ENCODE measurements at places on chromosomes 16 and 17. TPM values are rescaled to one million over a fixed set of nuclear protein-coding genes. Genes with fewer than 3 reads are reported as not detected.

LLGL2 gene
- 20.6 TPM for total RNA-seq

ITGB4 gene
- 7.6 TPM for total RNA-seq

CCL22 gene
- total RNA-seq: not detected

TLE7 gene
- total RNA-seq: 2.4 TPM

GPR142 gene
- 0.87 TPM for total RNA-seq

HBA1 gene
- not detected for total RNA-seq

LDAF1 gene
- 131 TPM for total RNA-seq

MYH13 gene
- total RNA-seq: 0.47 TPM

GDE1 gene
- 44.1 TPM for total RNA-seq

ABCA10 gene
- total RNA-seq: 11.5 TPM

TMEM92 gene
- 0.93 TPM for total RNA-seq

KPNB1 gene
- total RNA-seq: 299 TPM

KRTAP2-3 gene
- not detected for total RNA-seq

SLC13A5 gene
- total RNA-seq: 3.1 TPM

ST6GALNAC1 gene
- total RNA-seq: 20.6 TPM

MGAT5B gene
- 10.9 TPM for total RNA-seq

SDK2 gene
- 63.4 TPM for total RNA-seq

IGF2BP1 gene
- 19.9 TPM for total RNA-seq

MARVELD3 gene
- 1.3 TPM for total RNA-seq

CCL15 gene
- total RNA-seq: 0.87 TPM

SP6 gene
- total RNA-seq: 0.43 TPM

YBX2 gene
- total RNA-seq: 549 TPM

SYT17 gene
- total RNA-seq: 3.7 TPM

PITPNC1 gene
- 8.3 TPM for total RNA-seq

PIPOX gene
- total RNA-seq: 6.8 TPM

TEX14 gene
- 27.7 TPM for total RNA-seq

ABCA9 gene
- total RNA-seq: 12.7 TPM

NECAB2 gene
- 13.9 TPM for total RNA-seq

ALOX12B gene
- 0.99 TPM for total RNA-seq

KRT24 gene
- not detected for total RNA-seq

RDM1 gene
- 9.6 TPM for total RNA-seq

CCDC154 gene
- total RNA-seq: 7.6 TPM

SYNGR2 gene
- total RNA-seq: 70.6 TPM

SLC13A2 gene
- total RNA-seq: 0.93 TPM
